Stimulated activated CD8-positive, alpha-beta memory T cell treated with anti-CD3 and anti-CD28 coated beads, Interleukin-15, amount 100 ng/mL, for 24 hours (primary cell): ENCODE measurements at places on chromosomes 3 and 15.

DNA sequence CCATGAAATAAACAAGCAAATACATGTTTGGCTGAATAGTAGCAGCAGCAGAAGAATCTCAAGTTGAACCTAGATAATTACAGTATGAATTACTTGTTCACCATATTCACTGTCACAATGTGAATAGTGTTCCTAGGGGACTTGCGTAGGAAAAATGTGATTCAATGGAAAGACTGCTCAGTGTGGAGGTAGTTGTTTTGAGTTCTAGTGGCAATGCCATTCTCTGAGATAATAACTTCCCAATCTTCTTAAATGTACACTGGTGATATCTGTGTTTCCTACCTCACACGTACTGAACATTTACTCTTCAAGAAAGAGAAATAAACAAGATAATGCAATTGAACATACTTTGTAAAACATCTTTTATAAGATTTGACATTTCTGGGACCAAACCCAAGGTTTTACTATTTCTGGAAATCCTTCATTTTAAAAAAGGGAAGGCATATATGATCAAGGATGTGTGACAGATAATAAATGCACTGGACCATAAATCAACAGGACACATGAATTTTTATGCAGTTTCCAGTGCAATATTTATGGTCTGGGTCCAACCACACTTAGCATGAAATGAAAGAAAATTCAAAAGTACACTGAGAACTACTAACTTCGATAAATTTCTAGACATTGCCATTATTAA lies 598.3 kb upstream of the ZNF385D start:
- no peak for DNase-seq

DNA sequence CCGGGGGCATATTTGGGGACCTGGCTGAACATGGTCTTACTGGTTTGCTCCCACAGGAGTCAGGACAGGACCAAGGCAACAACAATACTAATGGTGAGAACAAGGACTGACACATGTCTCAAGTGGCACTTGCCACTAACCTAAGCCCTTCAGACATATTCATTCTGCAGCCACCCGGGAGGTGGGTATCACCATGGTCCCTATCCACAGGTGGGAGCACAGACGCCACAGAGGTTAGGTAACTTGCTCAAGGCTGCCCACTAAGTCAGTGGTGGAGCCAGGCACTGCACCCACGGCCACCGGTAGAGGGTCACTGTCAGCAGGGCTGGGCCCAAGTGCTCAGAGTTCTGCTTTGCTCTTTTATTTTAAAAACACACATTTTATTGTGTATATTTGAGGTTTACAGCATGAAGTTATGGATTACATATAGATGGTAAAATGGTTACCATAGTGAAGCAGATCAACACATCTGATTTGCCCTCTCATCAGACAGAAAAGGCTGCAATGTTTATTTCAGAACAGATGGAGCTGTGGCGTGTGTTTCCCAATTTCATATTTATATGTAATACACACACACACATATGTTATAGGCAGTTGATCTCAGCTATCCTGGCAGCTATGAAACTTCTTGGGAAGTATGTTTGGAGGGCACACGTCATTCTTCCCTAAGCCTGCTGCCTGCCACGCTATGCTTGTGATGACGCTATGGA lies 30.0 kb upstream of the SLC41A3 start:
- DNase-seq = no peak

- DNase-seq = no peak
Observed at GRCh38 chr3:9727743-9728142, 3.8 kb upstream of the BRPF1 start.

GRCh38 chr15:79008659-79009058 lies 63.8 kb upstream of the CTSH start:
- DNase-seq = no peak

DNA sequence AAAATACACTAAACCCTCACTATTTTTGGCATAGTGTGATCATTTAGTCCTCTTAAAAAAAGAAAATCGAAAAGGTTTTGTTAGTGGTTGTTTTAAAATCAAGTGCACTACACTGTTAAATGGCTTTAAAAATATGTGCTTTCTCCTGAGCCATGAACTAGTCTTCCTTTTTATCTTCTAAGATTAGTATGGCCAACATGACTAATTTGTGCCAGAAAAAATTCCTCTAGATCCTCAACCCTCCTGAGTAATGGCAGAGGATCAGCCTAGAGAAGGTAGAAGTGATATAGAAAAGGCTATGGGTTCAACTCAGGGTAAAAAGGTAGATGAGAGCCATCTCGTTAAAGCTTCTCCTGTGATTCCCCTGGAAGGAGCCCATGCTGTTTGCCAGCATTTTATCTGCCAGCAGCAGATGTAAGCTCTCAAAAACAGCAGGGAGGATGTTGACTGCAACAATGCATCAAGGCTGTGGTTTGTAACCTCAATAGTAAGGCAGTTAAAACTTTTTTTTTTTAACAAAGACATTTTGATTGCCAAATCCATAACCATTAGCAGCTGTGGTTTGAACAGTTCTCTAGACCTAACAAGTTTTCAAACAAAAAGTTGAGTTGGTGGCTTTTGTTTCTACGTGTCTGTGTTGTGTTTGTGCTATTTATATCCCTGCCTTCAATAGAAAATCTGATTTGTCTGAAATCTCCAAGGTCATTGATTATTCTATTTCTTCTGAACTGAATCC lies 30.2 kb upstream of the ZNF609 start:
- DNase-seq = no peak

DNA sequence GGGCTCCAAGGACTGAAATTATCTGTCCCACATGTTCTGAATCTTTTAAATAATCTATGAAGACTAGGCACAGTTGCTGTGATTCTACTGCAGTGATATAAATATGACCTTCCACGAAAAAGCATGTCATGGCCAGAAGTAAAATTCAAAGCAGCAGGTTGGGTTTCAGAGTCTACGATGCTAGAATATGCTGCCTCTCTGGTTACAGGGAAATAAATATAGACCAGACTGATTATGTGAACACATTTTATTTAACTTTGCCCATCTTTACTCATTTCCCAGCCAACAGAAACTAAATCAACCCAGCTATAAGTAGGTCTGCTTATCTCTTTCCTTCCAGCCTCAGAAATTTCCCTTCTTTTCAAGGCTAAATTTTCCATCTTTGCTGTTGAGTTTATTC lies 19.9 kb upstream of the TM6SF1 start:
- DNase-seq = no peak

DNA sequence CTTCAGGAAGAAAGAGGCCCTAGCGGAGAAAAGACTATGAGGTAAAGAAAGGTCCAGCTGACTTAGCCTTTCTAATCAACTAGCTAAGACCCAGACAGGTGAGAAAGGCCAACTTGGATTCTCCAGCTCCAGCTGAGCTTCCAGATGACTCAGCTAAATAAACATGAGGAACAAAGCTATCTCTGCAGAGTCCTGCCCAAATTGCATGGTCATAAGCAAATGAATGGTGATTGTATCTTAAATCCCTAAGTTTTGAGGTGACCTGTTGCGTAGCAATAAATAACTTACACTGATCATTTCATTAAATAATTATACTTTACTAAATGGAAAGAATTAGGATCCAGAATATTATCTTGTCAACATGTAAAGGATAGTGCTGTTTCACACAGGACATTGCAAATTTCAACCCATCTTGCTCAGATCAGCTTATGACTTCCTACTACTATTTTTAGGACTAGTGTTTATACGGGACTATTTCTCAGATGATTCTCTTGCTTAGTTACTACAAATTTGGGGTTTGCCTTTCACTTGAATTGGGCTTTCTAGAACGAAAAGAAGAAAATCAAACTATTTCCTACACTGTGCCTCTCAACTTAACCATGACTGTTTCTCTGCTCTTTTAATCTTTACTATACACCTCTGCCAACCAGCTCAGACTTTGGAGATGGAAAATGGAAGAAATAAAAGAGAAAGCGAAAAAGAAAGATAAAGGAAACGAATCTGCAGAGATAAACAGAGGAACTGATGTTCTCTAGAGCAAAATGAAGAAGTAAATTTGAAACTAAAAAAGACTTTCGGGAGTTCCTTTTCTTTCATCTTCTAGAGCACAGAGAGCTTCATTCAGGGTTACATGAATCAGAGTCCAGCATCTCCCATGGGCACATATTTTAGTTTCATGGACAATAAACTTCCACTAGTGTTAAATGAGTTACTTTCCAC lies 6.6 kb upstream of the ADGRG7 start:
- no peak for DNase-seq

DNA sequence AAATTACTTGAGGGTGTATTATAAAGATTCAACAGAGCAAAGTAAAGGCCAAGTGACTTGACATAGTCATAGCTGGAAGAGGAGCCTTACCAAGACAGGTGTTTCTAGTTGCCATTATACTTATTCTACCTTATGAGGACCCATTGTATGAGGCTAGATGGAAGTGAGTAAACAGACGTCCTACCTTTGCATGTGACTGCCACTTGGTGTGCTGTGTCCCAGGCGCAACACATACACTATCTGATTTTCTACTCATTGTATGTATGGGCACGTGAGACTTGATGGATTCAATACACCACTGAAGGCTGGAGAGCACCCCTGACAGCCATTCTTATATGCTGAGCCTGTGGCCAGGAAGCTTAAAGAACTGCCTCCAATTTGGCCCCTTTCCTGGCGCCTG lies 40.5 kb downstream of the BOC start:
- no peak for DNase-seq

DNA sequence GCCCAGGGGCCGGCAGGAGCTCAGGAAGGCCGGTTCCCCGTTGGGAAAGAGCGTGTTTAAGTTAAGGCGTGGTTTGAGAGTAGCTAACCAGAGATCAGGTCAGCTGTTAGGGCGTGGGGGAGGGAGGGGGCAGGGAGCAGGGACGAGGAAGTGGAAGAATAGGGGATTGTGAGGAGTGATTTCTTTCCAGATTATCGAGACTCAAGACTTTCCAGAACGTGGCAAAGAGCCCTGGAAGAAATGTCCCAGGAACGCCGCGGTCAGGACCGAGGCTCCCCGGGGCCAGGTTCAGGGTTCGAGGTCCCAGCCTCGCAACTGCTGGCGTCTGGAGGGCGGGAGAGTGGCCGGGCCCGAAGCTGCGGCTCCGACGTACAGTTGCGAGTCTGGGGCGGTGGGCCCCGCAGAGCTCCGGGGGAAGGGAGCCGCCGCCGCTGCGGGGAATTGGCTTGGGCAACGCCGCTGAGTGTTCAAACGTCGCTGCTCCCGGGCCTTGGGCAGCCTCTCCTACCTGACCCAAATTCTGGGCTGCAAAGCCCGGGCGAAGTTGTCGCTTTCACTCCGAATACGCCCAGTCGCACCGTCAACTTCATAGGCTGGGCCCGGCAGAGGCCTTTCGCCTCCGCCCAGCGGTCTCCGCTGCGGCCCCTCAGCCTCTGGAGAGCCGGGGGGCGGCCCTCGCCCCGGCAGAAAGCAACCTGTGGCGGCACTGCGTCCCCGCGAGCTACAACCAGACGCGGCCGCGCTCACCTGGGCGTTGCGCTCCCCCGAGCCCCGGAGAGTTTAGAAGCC lies 9.5 kb downstream of the ISL2 start:
- DNase-seq = no peak

DNA sequence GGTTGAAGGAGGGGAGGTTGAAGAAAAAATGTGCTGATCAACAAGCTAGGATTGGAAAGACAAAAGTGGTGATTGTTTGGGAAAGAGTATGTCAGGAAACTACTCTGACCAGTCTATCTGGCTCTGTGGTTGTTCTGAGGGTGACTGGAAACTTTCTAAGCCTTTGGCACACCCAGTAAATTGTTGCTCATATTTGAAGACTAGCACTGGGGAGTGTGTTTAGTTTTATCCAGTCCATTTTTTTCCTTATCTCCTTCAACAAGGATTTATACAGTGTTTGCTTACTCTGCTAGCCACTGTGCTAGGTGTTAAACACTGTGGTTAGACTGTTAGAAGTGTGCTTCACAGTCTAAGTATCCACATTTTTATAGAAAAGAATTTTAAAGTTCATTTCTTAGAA lies 28.8 kb downstream of the PPM1L start:
- no peak for DNase-seq

- DNase-seq = no peak
Observed at GRCh38 chr3:25510797-25511196, 82.7 kb downstream of the RARB start.

- DNase-seq = no peak
Observed at GRCh38 chr3:174197416-174197815, 661.7 kb upstream of the NAALADL2 start.

DNA sequence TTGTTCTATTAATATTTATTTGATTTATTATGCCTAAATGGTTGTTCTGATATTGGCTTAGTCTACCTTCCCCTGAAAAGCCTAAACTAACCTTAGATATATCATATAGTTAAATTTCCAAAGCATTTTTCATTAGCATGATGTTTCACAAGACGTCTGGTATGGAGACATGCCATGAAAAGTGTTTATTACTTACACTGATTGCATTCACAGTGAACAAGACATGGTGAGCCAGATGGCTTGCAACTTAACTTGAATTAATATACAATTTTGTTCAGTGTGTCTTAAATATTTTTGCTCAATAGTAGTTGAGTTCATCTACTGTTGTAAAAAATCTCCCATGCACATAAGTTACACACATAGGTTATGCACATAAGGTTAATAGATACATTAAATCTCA lies 758.4 kb downstream of the NSUN3 start:
- no peak for DNase-seq

DNA sequence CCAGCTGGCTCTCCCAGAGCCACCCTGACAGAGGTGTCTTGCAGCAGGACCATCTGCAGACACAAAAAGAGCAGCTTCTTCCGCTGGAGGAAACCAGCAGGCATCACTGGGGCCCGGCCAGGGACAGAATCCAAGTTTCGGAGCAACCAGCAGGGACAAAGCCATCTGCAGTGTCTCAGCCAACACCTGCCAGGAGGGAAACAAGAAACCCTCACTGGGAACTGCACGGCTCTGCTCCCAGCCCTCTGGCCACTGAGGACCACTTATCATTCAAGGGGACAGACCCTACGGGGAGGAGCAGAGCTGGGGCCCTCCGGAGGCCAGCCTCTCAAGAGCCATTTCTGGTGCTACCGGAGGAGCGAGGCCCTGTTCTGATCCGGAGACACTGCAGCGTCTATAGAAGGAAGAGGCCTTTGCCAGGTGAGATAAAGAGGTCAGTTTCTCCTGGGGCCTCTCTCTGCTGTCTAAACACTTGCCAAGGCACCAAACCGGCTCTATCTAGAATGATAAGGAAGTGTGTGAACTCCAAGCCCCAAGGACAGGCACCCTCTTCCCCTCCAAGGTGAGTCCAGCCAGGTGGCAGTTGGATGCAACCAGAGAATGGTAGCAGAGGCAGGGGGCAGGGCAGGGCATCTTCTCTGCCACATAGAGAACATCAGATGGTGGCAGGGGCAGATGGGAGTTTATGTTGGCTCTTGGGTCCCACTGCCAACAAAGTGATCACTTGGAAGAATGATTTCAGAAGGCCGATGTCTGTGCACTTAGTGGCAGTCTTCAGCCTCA lies 89.0 kb downstream of the CHSY1 start:
- DNase-seq = no peak

DNA sequence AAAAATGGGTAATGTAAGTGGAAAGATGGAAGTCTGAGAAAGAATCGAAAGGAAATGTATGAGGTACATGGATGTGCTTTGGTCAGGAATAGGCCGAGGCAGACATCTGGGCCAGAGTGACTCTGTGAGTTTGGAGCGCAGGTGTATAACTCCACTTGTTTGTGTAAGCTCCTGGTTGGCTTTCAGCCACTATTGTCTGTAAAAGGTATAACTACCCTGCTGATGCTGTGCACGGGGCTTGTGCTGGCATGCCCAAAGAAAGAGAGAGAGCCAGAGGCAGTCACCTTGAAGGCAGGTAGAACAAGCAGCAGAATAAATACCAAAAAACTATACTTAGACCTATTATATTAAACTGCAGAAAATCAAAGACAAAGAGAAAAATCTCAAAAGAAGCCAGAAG lies 32.7 kb upstream of the CD96 start:
- DNase-seq = no peak
